Heart right ventricle (tissue), 16 donors: ENCODE measurements at places on chromosomes 4 and X. TPM values are rescaled to one million over a fixed set of nuclear protein-coding genes. Genes with fewer than 3 reads are reported as not detected.

Gene CXorf49B
- not detected for total RNA-seq

- H3K27ac ChIP-seq = no peak overlapping the region
- no peak overlapping the region for H3K4me3 ChIP-seq
- no peaks in the 10 kb centered on the region for H3K27me3 ChIP-seq
Observed at GRCh38 chrX:79524642-79525041, 157.5 kb upstream of the ITM2A start.

- no peak overlapping the region for H3K4me3 ChIP-seq
- peaks cover 13% of the 10 kb centered on the region for H3K4me1 ChIP-seq
Observed at GRCh38 chr4:118589471-118590055, 95.6 kb upstream of the METTL14 start.

DNA sequence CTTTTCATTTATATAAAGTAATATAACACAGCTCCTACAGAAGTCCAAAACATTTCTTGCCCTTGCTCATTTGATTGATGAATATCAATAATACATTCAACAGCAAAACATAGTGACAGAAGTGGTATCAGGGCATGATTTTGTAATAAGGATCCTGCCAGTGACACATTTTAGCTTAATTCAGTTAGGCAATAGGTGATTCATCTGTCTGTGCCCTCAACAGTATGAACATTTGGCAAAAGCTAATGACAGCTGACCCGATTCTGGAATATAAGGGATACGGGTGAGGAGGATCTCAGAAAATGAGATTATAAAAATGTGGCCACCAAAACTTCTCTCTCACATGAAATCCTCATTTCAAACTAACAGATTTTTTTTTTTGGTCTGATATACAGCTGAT lies 294.0 kb downstream of the CAMK2D start:
- no peak overlapping the region for H3K4me3 ChIP-seq
- no peaks in the 10 kb centered on the region for H3K36me3 ChIP-seq
- peaks cover 49% of the 10 kb centered on the region for H3K4me1 ChIP-seq
- DNase-seq = no peak

GRCh38 chr4:186473933-186474332 lies 81.4 kb downstream of the MTNR1A start:
- H3K27ac ChIP-seq = no peak overlapping the region
- no peaks in the 10 kb centered on the region for H3K27me3 ChIP-seq
- no peaks in the 10 kb centered on the region for H3K36me3 ChIP-seq
- no peak overlapping the region for H3K4me3 ChIP-seq
- no peak for DNase-seq
- no peaks in the 10 kb centered on the region for H3K4me1 ChIP-seq

DNA sequence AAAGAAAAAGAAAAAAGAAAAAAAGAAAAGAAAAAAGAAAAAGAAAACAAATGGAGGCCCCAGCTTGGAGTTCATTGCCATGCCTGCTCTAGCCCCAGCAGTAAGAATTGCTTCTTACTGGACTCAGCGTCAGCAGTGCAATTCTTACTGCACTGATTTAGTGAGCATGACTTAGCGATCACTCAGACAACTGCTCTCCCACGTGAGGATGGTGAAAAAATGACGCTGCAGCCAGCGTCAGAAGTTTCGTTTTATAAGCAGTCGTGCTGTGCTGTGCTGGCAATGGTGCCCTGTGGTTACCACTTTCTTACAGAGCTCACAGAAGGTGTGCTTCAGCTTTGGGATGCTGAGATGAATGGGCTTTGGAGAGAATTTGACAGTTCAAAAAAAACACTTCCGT lies 68.3 kb upstream of the DDX3X start:
- no peaks in the 10 kb centered on the region for H3K27me3 ChIP-seq
- H3K4me3 ChIP-seq = no peak overlapping the region
- no peaks in the 10 kb centered on the region for H3K36me3 ChIP-seq
- no peaks in the 10 kb centered on the region for H3K4me1 ChIP-seq
- DNase-seq = no peak
